ENCODE measurements at places on chromosomes 7 and 10. TPM values are rescaled to one million over a fixed set of nuclear protein-coding genes. Genes with fewer than 3 reads are reported as not detected.

GRCh38 chr7:131285556-131285955, 42.1 kb upstream of the MKLN1 start:
- no peak for DNase-seq

DNA sequence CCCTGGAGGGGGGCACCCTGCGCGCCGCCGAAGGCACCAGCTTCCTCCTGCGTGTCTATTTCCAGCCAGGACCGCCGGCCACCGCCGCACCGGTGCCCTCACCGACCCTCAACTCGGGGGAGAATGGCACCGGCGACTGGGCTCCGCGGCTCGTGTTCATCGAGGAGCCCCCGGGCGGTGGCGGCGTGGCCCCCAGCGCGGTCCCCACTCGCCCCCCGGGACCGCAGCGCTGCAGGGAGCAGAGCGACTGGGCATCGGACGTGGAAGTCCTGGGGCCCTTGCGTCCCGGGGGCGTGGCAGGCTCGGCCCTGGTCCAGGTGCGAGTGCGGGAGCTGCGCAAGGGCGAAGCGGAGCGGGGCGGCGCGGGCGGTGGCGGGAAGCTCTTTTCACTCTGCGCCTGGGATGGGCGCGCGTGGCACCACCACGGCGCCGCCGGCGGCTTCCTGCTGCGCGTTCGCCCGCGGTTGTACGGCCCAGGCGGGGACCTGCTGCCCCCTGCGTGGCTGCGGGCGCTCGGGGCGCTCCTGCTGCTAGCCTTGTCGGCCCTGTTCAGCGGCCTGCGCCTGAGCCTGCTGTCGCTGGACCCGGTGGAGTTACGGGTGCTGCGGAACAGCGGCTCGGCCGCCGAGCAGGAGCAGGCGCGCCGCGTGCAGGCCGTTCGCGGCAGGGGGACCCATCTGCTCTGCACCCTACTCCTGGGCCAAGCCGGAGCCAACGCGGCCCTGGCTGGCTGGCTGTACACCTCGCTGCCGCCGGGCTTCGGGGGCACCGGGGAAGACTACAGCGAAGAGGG, 594 bp downstream of the CNNM1 start:
- DNase-seq: no peak

DNA sequence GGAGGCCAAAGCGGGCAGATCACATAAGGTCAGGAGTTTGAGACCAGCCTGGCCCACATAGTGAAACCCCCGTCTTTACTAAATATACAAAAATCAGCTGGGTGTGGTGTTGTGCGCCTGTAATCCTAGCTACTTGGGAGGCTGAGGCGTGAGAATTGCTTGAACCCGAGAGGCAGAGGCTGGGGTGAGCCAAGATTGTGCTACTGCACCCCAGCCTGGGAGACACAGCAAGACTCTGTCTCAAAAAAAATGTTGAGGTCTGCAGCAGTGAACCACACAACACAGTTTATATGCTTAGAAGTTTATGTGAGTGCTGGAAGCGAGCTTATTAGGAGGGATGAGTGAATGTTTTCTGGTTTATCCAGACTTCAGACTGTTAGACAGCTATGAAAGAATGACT, 10.4 kb downstream of the LHPP start:
- DNase-seq: no peak

GRCh38 chr7:136588216-136588615, 280.2 kb upstream of the CHRM2 start:
- no peak for DNase-seq

GRCh38 chr7:68821846-68822245, 776.4 kb upstream of the AUTS2 start:
- DNase-seq: no peak

DNA sequence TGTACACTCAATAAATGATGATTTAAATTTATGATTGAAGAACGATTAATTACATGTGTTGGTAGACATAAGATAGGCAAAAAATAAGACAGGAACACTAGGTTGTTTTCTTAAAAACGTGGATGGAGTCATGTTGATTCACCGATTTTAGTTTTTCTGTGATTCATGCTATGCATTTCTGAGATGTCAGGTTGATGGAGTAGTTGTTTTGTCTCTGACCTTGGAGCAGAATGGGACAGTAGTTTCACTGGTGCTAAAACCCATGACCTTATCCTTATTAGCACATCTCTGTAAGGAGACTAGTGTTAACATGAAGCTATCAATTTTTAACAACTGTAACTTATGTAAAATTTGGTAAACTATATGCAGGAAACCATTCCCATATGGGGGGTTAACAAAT, 611.6 kb upstream of the FZD8 start:
- DNase-seq: no peak

DNA sequence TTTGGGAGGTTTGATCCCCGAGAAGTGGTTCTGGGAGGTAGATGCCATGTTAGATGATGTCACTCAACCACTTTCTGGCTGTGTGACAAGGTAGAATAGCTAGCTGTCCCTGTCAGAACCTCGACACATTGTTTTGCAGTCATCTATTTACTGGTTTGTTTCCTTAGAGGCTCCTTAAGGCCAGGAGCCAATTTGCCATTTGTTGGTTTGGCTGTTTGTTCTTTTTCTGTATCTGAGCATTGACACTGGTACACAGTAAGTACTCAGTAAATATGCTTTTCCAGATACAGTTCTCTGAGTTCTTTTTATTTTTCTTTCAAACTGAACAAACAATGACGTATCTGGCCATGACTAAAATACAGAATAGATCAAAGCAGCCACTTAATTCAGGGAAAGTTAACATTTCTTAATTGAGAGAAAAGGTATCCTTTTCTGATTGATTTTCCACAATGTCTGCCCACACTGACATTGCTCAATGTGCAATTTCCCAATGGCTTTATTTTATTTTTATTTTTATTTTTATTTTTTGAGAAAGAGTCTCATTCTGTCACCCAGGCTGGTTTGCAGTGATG, 121.6 kb downstream of the SPAG6 start:
- no peak for DNase-seq

- DNase-seq: no peak
These were observed 10.6 kb upstream of the ITGA8 start for GRCh38 chr10:15730341-15730740.

DNA sequence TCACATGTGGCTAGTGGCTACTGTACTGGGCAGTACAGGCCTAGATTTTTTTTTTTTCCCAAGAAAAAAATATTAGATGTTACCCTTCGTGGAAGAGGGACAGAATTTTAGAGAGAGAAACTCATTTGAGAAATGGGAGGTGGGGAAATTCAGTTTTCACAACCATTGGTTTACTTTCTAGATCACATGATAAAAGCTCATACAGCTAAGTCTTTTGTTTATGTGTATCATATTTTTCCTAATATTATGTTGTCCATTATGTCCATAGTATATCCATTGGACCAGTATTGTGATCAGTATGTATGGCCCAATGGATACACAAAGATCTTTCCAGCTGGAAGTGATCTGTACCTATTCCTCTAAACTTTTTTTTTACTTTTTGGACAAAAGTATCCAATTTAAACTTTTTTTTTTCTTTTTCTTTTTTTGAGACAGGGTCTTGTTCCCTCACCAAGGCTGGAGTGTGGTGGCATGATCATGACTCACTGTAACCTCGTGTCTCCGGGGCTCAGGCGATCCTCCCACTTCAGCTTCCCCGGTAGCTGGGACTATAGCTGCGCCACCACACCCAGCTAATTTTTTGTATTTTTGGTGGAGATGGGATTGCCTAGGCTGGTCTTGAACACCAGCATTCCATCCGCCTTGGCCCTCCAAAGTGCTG, 4.1 kb downstream of the CALU start:
- no peak for DNase-seq

- DNase-seq: no peak
These were observed 65.9 kb downstream of the CREB3L2 start for GRCh38 chr7:137935884-137936508.

DNA sequence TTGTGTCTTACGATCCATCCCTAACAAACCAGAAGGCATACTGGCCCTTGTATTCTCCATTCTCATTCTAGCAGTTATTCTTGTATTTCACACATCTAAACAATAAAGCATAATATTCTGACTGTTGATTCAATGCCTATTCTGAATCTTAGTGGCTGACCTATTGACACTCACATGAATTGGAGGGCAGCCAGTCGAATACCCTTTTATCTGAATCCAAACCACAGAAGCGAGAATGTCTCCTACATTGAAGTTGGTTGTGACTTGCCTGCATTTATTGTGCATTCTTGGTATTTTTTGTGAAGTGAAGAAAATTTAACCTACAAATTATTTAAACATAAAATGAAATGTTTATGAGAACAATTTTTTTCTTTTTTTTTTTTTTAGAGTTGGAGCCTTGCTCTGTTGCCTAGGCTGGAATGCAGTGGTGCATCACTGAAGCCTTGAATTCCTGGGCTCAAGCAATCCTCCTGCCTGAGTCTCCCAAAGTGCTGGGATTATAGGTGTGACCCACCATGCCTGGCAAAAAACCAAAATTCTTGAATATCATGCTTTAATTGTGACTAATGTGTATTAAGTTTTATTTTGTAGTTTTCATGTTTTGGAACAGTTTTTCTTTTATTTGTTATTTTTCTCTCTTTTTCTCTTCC, 22.7 kb downstream of the EXOC4 start:
- DNase-seq: no peak

- no peak for DNase-seq
These were observed 38.7 kb downstream of the CALML5 start for GRCh38 chr10:5460468-5461202.

The AOAH gene
- total RNA-seq: 41.0 TPM

The EPO gene
- not detected for total RNA-seq

The NEUROG3 gene
- total RNA-seq: 1.2 TPM

The RP9 gene
- total RNA-seq: 7.3 TPM

The ATP5F1C gene
- total RNA-seq: 448 TPM

The SFMBT2 gene
- total RNA-seq: 26.4 TPM

The CYP2C18 gene
- 274 TPM for total RNA-seq

The ABCB1 gene
- 394 TPM for total RNA-seq

The PDE6C gene
- total RNA-seq: not detected

Measured in Peyer's patch (tissue), 4 donors.